ENCODE measurements at places on chromosomes 1 and 21.

DNA sequence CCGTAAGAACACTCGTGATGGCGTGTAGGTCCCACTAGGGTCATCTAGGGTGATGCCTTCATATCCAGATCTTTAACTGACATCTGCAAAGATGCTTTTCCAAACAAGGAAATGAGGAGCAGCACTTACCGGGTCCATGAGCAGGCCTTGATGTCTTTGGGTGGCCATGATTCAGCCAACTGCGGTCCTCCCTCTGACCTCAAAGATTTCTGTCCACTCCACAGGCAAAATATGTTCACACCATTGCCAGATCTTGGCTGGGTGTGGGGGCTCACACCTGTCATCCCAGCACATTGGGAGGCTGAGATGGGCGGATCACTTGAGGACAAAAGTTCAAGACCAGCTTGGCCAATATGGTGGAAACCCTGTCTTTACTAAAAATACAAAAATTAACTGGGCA lies 18.2 kb downstream of the TRPM2 start:
- DNase-seq, result no peak

- DNase-seq, result no peak
Observed at GRCh38 chr21:31173881-31174555, 135.7 kb upstream of the KRTAP19-8 start.

DNA sequence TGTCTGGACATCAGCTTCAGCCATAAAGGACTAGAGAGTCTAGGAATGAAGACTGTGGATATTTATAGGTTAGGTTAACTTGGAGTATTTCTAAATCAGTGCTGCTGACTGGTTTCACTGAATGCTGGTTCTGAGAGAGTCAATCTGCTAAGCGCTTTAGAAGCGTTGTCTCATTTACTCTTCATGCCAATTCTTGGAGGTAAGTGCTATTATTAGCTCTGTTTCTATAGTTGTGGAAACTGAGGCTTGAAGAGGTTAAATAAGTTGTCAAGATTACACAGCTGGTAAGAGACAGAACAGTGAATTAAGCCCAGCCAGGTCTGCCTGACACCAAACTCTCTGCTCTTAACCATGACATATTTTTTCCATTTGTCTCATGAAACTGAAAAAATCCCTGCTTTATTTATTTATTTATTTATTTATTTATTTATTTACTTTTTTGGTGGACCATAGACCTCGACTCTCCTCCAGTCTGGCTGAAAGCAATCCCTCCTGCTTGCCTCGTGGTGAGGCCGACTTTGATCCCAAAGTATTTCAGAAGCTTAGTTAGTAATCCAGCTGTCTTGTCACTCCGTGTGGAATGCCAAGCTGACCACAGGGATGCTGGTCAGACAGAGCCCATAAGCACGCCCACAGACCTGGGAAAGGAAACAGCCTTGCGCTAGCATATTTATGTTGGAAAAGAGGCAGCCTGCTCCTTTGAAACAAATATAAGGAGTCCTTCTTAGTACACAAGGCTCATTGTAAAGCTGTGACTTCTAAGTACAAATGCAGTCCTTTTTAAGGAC lies 16.9 kb downstream of the NTMT2 start:
- no peak for DNase-seq

DNA sequence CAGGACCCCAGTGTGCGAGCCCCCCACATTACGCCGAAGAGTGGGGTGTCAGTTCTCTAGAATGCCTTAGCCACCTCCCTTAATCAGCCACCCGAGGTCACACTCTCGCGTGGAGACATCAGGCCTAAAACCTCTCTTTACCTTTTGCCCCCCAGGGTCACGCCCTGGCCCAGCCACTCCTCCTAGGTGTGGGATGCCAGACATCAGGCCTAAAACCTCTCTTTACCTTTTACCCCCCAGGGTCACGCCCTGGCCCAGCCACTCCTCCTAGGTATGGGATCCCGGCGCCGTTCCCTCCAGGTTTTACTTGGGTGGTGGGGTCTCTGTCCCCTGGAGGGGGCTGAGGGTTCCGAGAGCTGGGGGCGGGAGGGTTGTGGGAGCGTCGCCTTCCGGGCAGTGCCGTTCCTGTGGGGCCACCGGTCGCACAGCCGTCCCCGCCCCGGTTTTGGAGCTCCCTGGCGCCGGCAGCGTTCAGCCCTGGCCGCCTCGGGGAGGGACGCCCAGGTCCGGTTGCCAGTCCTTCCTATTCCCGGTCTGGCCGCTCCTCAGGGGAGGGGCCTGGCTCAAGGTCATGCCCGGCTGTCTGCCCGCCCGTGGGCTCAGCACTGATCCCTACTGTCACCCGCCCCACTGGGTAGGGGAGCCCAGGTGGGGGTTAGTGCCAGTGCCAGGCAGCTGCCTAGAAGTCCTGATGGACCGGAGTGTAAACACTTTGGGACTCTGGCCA lies 882 bp downstream of the VPS13D start:
- DNase-seq, result peak; percentile 14

DNA sequence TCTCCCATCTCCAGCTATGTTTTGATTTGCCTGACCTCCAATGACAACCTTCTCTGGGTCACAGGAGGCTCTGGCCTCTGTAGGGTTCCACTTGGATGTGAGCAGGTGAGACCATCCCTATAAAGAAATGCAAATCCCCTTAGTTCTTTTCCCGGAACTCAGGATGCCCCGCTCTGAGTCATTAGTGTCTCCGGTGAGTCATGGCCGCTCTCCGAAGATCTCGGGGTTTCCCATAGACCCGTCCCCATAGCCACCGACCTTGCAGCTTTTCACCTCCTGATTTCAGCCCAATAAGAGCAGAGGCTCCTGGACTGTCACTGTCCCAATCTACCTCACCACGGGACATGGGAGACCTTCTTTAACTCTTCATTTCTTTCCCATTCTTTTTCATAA lies 98.2 kb downstream of the PGBD5 start:
- DNase-seq, result peak; percentile 37

- no peak for DNase-seq
Observed at GRCh38 chr1:20342294-20343148, 51.8 kb downstream of the VWA5B1 start.

- DNase-seq, result no peak
Observed at GRCh38 chr1:101739146-101739545, 257.6 kb downstream of the OLFM3 start.

DNA sequence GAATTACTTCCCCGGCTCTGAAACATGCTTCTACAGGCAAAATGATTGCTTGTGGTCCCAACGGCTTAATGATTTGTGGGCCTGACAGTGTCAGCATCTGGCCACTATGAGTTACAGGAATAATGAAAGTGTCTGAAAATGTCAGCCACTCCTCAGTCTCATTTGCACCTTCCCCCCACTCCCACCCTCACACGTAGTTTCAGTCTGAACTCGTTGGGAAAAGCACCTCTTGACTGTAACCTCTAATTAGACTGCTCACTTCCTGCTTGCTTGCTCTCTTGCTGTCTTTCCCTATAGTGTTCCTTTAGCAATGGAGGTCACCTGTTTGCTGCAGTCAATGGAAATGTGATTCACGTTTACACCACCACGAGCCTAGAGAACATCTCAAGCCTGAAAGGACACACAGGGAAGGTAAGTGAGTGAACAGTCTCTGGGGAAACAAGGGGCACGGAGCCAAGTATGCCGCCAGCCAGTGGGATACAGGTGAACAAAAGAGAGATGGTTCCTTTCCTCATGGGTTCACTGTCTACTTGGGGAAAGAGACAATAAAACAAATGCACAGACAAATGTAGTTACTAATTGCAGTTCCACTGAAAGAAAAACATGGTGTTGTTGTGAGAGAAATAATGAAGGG lies 27.1 kb downstream of the CFAP57 start:
- DNase-seq, result no peak

GRCh38 chr1:223143537-223144248 lies 645 bp upstream of the TLR5 start:
- DNase-seq, result no peak

DNA sequence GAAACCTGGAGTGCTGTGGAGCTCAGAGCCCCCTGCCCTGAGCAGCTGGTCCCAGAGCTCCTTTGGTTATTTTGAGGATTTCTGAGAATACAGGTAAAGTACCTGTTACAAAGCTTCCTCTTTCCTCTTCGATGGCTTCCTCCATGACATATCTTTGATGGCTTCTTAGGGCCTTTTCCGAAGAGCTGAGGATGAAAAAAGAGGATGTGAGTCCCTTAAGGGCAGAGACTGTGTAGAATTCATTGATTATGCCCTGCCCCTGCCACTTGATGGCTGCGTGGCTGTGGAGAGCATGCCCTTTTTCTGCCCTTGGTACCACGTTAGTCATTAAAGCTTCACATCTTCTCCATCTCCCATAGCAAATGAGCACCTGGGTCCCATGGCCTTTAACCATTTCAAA lies 14.2 kb downstream of the TEX35 start:
- no peak for DNase-seq

- no peak for DNase-seq
Observed at GRCh38 chr21:16047904-16048303, 318.1 kb downstream of the USP25 start.

DNA sequence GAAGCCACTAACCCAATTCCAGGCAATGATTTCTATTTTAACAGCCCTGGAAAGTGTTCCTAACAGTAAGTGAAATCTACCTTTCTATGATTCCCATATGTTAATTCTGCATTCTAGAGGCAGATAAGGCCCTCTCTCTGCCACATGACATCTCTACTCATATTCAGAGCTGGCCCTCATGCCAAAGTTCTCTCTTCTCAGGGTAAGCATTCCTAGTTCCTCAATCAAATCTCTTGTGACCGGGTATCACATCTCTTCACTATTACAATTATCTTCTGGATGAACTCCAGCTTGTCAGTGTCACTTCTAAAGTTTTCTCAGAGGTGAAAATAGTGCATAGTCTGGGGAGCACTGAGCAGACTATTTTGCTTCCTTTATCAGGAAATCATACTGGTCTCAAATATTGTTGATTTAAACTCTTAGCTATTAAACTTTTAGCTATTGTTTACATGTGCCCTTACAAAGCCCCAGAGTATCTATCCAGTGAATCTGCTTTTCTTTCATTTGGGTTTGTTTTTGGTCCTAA lies 66.4 kb upstream of the TNFSF18 start:
- DNase-seq, result no peak

DNA sequence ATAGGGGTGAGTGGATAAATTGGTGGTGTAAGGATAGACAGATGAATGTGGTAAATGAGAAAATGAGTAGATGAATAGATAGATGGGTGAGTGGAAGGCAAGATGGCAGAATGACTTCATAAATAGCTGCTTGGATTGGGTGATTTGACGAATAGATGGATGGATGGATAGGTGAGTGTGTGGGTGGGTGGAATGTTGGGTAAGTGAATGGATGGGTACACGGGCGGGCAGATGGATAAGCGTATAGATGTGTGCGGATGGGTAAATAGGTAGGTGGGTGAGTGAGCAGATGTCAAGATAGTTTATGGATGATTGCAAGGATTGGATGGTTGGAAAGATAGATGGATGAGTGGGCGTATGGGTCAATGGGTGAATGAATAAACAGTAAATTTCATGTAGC lies 59.3 kb downstream of the EPHB2 start:
- DNase-seq, result no peak

- no peak for DNase-seq
Observed at GRCh38 chr21:41037936-41038335, 130.0 kb upstream of the BACE2 start.

DNA sequence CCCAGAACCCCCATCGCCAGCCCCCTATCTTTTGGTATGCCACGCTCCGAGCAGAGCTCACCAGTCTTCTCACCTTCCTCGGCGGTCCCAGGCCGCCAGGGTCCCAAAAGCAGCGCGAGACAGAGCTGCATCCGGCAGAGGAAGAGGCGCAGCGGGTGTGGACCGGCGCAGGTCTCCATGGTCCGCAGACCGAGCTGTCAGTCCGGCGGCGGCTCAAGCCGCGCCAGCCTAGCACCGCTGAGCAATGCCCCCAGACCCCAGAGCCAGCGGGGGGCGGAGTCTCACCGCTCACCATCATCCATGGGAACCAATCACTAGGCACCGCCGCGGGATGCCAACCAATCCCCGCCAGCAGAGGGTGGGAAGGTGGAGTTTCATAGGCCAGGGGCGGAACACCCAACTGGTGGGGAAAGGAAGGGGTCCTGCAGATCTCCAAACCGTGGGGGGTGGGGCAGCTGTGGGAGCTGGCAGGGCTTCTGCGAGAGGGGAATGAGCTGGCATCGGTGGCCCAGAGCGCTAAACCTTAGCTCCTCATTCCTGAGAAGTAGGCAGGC lies at the start of gene EPHA10:
Gene EPHA10, minus strand, starts transcription at position 233 of the 554 bp plus-strand sequence. Its CDS starts 54 bp downstream, at position 179.
- no peak for DNase-seq

- DNase-seq, result peak; percentile 22
Observed at GRCh38 chr1:36553591-36554322, 71.0 kb upstream of the CSF3R start.

DNA sequence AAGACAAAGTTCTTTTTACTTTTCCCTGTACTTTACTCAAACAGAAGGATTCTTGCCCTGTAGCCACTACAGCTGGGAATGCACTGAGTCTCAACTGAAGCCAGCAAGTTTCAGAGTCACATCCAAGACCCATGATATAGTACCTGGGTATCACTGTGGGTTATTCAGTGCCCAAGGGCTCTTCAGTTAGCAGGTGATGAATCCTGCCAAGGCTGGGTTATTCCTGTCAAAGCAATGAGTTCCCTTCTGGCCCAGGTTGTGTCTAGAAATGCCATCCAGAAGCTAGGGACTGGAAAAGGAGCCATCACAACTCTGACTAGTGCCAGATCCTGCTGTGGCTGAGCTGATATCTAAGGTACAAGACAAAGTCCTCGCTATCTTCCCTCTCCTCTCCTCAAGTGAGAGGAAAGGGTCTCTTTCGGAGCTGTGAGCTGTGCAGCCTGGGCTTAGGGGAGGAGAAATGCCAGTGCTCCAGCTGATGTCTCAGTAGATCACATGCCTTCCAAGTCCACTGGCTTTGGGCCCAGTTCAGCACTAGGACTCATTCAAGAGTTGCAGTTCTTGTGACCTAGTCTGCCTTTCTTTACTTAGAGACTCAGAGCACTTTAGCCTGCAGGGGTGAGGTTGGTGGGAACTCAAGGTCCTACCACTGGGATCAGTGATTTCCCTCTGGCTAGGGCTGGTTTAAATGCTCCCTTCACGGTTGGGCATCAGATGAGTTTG lies 369.4 kb downstream of the TBX15 start:
- DNase-seq, result no peak

DNA sequence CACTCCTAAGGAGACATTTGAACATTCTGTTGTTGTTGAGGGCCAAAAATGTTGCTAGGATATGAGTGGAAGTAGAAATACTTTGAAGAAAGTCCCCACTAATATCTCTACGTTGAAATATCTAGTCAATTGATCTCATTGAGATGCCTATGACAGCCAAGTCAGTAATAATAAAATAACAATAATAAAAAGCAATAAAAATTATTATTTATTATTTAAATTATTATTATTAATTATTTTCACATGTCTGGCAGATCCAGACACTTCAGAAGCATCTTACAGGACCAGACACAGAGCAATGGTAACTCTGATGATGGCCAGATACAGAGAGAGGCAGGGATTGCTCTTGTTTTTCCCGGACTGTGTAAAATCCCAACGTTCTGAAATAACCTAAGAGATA lies 143.5 kb upstream of the PALMD start:
- no peak for DNase-seq

DNA sequence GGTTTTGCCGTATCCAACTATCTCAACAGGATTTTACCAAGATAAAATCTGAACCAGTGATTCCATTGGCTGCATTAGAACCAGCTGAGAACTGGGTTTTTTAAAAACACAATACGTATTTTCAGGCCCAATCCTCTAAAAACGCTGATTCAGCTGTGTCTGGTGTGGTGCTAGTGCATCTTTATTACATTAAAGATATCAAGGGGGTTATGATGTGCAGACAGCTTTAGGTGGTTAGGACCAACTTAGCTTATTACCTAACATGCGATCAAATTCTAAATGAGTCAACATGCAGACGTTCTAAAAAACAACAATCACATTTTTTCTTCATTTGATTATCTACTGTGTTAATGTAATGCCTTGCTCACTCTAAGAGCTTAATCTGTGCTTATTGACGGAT lies 32.0 kb upstream of the EXO1 start:
- DNase-seq, result no peak
